NCI-H1694 (cell line): ENCODE measurements at places on chromosomes 2 and 18.

DNA sequence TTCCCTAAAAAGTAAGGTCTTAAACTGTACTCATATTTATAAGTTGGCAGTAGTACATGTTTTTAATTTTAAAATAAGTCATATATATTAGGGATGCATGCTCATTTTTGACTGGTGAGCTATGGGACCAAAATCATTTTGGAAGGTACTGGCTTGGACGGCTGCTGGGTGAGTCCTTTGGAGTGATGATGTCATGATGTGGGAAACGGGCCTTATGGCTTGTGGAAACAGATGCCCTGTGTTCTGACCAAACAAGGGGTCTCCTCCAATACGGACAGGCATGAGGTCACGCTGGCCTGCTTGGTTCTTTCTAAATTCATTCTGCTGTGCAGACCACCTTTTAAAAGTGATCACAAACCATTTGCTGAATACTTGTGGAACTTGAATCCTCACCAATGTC, 109.2 kb upstream of the MGAT5 start:
- DNase-seq, result no peak

GRCh38 chr18:23832911-23833310, 143.7 kb downstream of the LAMA3 start:
- no peak for DNase-seq

DNA sequence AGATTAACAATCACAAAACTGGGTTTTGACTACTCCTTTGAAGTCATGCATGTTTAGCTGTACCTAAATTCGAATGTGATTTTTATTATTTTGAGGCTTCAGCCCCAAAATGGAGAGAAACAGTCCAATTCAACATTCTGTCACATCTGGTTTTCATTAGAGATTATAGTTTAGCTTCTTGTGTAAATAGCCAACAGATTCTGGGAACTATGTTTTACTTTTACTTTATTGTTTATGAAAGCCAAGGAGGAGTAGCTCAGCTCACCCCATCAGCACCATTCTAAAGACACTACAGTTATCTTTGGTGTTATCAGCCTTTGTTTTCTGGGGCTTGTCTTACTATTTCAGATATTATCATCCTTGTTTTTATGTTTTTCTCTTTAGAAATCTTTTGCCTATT, 465.0 kb upstream of the CWC22 start:
- no peak for DNase-seq

- DNase-seq, result no peak
Measured at GRCh38 chr2:221447310-221447709, 124.8 kb downstream of the EPHA4 start.

GRCh38 chr2:185567196-185567595, 171.4 kb upstream of the FSIP2 start:
- no peak for DNase-seq

DNA sequence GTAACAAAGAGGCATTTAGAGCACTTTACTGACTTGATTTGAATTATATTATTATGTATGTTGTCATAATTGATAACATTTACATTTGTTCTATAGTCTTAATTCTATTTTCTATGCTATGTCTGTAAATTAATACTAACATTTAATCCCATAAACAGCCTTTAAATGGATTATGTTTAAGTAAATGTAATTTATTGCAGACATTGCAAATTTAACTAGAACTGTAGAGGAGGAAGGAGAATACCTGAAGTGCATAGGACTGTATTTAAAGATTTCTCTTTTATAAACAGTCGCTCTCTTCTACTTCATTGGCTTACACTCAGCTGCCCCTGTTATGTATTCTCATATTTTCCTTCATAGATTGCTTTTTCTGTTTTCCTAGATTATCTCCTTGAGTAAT, 92.4 kb downstream of the SPAG16 start:
- no peak for DNase-seq

GRCh38 chr2:238370823-238371372, 50.6 kb downstream of the TRAF3IP1 start:
- DNase-seq, result peak; percentile 79

DNA sequence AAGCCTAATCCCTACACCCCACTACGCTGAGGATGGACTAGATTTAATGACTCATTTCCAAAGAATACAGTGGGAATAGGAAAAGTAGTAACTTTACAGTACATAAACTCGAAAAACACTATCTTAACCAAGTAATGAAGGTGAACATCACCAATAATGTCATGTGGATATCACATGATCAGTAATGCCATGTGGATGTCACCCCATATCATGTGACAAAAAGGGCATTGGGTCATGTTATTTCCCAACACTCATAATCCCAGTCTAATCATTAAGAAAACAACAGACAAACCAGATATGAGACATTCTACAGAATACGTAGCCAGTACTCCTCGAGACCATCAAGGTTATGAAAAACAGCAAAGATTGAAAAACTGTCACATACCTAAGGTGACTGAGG, 667.3 kb upstream of the CRIM1 start:
- no peak for DNase-seq

- DNase-seq, result peak; percentile 61
Measured at GRCh38 chr18:12726774-12727550, 24.1 kb downstream of the PSMG2 start.

- DNase-seq, result no peak
Measured at GRCh38 chr2:235235977-235236767, 257.7 kb upstream of the AGAP1 start.

DNA sequence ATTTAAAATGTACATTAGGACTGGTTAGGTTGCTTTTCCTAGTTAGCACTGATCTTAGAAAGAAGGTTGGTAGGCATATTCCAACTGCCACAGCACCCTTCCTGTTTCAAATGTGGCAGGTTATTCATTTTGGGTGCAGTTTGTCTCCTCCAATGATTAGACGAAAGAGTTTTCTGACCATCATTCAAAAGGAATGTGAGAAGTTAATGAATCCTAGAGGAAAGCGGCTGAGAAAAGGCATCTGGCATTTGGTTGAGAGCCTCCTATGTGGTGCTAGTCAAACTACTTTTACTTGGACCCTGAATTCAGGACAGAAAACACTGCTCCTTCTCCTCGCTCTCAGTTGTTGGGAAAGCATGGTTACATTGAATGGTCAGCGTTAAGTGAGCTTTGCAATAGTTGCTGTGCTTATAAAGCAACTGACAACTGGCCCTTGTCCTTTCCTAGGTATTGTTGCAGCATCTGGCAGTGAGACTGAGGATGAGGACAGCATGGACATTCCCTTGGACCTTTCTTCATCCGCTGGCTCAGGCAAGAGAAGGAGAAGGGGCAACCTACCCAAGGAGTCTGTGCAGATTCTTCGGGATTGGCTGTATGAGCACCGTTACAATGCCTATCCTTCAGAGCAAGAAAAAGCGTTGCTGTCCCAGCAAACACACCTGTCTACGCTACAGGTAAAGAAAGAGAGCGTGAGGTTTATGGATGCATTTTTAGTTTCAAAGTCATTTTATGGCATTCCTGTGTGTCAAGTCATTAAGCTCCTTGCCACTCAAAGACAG, 6.1 kb downstream of the TGIF1 start:
- no peak for DNase-seq

DNA sequence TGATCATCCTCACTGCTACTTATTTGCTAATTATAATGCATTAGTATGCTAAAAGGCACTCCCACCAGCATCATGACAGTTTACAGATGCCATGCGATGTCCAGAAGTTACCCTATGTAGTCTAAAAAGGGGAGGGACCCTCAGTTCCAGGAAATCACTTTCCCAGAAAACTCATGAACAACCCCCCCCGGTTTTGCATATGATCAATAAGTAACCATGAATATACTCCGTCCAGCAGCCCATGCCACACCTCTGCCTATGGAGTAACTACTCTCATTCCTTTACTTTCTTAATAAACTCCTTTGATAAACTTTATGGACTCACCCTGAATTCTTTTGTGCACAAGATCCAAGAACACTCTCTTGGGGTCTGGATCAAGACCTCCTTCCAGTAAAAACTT, 86.8 kb downstream of the MALT1 start:
- no peak for DNase-seq

DNA sequence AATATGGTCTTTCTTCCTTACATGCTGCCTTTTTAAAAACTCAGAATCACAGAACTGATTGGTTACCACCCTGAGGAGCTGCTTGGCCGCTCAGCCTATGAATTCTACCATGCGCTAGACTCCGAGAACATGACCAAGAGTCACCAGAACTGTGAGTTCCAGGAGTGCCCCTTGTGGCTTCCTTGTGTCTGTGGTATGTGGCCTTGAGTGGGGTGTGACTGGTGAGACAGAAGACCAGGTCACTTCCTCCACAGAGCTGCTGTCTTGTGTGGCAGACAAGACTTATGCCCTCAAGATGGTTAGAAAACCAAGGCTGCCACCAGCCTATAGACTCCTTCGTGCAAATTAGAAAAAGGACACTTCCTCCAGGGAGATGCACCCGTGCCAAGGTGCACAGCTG, 72.6 kb downstream of the EPAS1 start:
- DNase-seq, result no peak

GRCh38 chr18:63894106-63894772, 6.7 kb downstream of the SERPINB2 start:
- no peak for DNase-seq

DNA sequence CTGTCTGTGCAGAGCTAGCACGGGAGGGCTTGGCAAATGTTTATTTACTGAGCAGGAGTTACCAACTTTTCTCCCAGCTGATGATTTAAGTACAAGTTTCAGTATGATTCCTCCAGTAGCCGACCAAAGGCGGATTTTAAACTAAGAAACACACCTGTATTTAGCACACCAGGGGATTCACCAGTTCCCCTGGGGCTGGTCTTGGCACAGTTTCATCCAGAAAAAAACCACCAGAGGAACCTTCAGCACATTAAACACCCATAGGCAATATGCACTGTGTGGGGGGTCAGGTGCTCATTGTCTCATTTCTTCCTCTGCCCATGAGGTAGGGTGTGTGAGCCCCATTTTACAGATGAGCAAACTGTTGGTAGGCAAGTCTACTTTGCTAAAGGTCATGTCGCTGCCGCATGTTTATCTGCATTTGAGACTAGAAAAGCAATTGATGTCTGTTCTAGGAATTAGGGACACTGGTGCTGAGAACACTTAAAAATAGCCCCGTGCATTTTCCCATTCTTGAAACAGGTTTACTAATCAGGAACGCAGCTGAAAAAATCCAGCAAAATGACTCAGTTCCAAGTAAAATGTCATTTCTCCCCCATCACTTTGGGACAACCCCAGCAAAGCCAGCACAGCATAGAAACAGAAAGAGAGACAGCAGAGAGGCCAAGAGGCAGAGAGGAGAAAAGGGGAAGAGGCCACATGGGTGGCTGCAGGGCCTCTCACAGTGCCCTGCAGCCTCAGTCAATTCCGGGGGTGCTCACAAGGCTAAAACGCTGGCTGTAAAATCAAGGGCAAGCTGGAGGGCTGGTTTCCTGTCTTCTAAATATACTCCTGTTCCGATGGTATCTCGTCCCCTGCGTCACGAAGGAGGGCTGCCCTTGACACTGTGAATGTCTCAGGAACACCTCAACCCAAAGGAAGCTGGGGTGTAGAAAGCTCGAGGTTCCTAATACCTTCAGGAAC, 166.8 kb upstream of the ID2 start:
- DNase-seq, result no peak

- DNase-seq, result no peak
Measured at GRCh38 chr2:218331745-218332144, 24.9 kb upstream of the CATIP start.

GRCh38 chr2:178628605-178629004, 148.3 kb downstream of the PLEKHA3 start:
- DNase-seq, result no peak

DNA sequence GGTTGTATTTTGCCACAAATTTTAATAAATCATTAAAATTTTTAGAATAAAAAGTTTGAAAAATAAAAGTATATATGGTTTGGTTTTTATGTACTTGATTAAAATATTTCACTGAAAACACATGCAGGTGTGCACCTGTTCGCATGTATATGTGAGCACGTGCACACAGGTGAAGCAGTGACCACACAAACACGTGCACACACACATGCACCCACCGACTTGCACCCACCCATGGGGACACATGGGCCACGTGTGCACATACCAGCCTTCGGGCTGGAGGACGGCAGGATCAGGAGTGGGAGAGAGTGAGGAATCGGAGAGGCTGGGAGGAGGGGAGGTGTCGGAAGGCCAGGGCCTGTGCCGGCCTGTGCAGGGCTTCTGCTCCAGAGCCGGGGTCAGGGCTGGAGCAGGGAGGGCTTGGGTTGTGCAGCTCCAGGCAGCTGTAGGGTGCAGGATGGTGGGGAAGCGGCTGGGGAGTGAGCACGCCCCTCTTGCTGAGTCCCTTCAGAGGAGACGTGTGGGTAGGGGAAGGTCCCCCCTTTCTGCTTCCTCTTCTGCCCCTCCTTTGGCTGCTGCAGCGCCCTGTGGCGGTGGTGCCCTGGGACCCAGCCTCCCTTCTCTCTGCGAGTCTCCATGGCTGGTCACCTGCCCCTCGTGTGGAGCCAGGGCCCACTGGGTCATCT, 106.9 kb upstream of the HDAC4 start:
- no peak for DNase-seq

DNA sequence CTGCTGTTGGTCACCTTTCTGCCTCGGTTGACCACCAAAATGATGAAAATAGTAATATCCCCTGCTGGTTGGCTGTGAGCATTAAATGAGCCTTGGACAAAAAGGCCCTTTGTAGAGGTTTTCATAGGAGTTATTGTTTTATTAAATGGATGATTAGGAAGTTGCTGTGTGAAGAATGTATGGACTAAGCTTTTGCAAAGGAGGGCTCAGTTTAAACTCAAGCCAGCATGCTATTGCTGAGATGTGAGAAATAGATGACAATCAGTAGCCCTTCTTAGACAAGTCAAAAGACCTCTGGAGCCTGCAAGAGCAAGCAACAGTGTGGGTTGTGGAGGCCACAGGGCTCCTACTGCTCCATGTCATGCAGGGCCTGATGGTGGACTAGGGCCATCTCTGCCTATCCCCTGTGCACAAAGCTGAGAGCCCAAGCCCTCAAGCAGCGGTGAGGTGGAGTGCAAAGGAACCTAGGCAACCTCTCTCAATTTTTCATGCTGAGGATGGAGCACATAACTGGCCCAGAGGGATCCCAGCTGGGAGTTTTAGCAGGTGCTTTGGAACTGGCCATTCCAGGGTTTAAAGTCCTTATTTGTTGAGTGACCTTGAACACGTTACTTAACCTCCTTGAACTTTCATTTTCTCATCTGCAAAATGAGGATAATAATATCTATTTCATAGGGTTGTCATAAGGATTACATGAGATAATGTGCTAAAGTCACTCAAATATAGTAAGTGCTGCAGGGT, 37.1 kb downstream of the FOSL2 start:
- no peak for DNase-seq
